Hematopoietic multipotent progenitor cell (in vitro differentiated cells): ENCODE measurements at places on chromosomes 6 and 20.

GRCh38 chr6:114064862-114065261, 93.9 kb upstream of the HDAC2 start:
- DNase-seq = no peak

GRCh38 chr6:158757753-158758090, 61.4 kb downstream of the EZR start:
- no peak for DNase-seq

DNA sequence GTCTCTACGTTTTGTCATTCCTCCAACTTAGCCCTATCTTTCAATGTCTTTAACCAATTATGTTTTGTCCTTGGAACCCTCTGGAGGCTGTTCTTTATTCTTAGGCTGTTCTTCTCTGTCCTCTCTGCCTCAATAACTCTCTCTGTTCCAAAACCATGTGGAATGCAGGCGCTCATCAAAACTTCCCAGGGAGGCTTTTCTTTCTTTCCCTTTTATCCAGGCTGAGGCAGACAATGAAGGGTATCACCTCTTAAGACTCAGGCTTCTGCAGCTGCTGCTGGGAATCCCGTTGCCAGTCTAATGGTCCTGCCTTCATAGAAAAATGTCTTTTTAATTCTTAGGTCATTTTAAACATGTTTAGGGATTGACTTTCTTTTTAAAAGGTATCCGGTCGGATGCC, 544.7 kb downstream of the CDH26 start:
- no peak for DNase-seq

DNA sequence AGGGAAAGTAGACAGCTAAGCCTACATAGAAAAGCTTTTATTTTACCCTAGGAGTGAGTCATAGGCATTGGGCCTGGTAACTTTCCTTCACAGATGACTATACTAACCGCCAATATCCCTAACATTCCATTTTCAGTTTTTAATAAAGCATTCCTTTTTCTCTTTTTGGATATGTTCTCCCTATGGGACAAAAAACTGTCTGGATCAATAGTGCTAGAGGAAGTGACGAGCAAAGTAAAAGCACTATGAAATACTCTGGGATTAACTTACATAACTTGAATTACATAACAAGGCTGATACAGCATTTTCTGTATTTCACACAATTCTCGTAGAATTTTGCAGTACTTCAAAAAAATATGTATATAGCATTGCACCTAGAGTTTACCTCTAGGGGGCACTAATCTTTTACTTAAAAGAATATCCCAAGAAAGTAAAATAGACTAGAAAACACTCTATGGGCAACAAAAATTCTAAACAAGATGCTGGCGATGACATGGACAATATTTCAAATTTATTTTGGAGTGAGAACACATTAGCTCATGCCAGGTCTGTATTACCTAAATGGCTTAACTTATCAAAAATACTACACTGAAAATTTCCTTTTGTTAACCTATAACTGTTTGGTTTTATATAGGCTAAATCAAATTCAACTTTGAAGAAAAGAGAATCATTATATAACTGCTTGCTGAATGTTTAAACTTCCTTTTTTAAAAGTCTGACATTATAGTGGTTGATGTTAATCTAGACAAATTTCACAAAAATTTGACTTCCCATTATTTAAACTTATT, 66.3 kb upstream of the DST start:
- no peak for DNase-seq

DNA sequence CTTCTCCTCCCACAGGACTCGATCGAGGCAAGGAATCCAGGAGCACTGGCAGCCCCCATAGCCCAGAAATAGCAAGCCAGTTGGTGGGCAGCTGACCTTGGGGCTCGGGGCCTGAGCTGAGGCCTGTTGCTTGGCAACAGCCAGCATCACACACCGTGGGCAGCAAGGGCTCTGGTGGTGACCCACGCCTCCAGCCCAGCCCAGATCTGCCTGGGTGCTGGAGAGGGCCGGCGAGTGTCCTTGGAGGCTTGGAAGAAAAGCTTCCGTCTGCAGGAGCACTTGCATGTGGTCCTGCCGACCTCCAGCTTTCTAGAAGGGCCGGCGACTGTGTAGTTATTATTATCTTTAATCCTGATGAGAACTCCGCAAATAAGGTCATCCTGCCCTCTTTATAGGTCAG, 67.3 kb downstream of the STK35 start:
- DNase-seq = no peak

GRCh38 chr6:71460933-71461332, 172.3 kb downstream of the OGFRL1 start:
- no peak for DNase-seq

DNA sequence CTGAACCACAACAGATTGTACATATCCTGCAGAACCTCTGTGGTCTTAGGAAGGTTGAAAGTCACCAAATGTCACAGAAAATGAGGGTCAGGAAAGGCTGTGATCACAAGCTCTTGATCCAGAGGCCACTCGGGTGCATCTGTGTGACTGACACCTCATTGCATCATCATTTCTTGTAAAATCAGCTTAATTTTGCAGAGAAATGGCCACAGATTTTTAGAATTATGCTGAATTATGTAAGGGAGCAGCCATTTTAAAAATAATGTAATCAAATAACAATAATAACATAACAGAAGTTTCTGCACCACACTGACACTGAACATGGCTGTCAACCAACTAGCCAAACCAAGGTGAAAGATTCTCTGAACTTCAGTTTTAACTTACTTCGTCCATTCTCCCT, 32.5 kb upstream of the PRND start:
- no peak for DNase-seq

DNA sequence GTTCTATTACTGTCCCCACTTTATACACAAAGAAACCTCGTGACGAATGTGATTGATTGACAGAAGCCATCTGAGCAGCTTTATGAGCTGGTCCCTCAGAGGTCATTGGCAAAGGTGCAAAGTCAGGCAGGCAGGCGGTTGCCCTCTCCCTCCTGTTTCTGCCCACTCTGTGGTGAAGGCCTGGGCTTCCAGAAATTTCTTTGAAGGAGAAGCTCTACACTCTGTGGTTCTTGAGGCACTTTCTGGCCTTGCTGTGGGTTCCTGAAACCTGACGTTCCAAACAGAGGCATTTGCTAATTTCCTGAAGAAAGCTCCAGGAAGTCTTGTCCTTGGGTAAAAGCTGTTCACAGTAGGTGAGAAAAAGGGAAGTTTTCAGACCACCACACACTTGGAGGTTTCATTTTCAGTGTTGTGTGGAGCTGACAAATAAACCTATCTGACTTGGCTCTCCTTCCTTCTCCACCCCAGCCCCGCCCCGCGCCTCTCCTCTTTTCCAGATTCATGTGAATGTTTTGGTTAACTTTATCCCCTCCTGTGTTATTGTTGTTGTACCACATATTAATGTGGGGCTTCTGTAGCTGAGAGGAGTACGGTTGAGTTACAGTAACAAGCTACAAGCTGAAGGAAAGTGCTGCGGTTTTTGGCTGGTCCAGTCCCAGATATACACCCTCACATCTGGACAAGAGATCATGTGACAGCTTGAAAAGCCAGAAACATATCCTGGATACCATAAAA, 274.1 kb downstream of the CLIC5 start:
- DNase-seq = peak; percentile 80

- no peak for DNase-seq
These were observed 249.3 kb downstream of the TBX18 start for GRCh38 chr6:84515067-84515466.

DNA sequence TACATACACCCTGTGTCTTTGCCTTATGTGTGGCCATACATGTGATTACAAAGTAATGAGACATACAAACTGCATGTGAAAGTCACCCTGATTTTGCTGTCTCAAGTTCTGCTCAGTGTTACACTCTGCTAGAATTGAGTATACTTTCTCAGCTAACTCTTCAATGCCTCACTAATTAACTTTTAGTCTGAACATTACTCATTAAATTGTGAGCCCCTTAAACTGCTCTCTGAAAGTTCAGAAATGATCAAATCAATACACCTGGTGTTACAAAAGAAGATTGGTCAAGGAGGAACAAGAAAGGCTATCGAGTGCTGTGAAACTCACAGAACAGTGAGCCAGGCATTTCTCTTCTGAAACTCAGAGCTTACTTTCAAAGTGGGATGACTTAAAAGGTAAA, 71.3 kb downstream of the MKKS start:
- no peak for DNase-seq

DNA sequence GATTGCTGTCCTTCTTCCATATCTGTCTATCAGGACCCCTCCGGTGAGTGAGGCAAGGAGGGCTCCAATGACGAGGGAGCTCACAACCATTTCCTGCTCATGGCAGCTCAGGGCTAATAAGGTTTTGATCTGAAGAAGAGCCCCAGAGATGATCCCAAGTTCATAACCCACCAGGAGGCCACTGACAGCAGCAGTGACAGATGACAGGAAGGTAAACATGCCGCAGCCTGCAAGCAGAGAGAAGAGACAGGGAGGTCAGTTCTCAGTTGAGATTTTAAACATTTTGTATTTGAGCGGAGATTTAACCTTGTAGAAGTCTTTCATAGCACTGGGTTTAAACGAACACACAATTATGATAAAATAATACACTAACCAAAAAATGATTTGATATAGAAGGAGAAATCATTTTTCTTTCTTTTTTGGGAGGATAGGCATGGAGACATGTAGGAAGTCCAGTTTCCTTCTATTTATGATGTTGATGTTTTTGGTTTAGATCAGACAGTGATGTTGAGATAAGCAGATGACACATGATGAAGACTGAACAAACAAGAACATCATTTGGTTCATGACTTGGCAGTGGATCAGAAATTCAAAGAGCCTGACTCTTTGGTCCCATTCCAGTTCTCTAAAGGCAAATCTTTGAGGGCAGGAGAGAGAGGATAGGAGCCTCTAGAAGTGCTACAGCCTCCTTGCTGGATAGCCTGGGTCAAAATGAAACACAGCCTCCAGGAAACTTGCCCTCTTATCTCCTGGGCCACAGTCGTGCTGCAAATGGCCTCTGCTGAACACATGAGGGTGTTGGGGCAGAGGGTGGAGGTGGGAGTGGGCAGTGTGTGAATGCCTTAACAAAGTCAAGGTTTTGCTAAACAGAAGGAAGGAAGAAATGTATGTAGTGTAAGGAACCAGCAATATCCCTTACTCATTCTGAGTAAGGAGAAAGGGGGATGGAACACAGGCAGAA, 22.6 kb downstream of the SLC2A12 start:
- DNase-seq = no peak

DNA sequence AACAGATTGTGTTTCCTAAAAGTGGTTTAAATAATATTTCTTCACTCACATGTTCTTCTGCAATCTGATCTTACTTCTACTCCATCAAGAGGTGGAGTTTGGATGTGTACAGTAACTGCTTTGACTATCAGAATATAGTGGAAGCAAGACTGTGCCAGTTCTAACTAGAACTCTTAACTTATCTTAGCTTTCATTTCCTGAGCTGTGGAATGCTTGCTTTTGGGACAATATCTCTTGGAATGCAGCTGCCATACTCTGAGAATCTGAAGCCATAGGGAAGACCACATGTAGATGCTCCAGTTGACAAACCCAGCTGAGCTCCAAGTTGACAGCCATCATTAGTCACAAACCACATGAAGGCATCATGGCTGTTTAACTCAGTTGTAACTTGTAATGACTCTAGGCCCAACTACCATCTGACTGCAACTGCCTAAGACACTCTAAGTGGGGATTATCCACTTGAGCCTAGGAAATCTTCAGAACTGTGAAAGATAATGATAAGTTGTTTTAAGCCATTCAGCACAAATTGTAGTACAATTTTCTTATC, 40.8 kb upstream of the MAN1A1 start:
- DNase-seq = no peak

GRCh38 chr6:159919011-159919511, 28.3 kb downstream of the MAS1 start:
- DNase-seq = no peak

GRCh38 chr6:113050979-113051378, 703.8 kb downstream of the RFPL4B start:
- DNase-seq = no peak

DNA sequence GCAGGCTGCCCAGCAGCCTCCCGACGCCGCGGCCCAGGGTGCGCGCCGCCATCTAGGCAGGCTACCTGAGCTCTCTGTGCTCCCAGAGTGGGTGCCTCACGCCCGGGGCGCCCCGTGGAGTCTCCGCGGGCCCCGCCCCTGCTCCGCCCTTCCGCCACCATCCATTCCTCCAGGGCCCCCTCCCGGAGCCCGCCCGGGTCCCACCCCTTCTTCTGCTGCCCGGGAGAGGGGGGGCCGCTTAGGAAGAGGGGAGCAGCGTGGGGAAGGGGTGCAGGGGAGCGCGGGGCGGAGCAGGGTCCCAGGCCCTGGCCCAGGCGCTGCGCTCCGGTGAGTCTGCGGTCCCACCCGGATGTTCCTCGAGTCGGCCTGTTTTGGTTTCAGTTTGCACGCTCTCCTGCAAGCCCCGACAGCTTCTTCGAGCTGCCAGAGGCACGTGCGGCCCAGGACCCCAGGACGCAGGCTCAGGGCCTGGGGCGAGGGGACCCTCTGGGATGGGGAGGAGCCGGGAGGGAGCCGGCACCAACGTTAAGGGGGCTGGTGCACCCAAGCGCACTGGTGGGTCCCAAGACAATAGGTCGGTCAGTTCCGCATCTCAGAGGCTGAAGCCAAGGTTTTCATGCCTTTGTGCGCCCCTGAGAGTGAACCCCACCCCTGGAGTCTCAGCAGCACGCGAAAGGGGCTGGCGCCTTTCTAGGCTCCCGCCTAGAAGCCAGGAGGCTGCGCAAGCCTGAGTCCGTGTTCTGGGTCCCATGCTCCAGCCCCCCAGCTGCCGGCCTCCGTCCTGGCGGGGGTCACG, at the start of gene ACSS1:
Gene ACSS1 (minus strand): TSS at position 89 of the 796 bp plus-strand sequence. CDS start 37 bp downstream, at position 52.
- peak; percentile 87 for DNase-seq

DNA sequence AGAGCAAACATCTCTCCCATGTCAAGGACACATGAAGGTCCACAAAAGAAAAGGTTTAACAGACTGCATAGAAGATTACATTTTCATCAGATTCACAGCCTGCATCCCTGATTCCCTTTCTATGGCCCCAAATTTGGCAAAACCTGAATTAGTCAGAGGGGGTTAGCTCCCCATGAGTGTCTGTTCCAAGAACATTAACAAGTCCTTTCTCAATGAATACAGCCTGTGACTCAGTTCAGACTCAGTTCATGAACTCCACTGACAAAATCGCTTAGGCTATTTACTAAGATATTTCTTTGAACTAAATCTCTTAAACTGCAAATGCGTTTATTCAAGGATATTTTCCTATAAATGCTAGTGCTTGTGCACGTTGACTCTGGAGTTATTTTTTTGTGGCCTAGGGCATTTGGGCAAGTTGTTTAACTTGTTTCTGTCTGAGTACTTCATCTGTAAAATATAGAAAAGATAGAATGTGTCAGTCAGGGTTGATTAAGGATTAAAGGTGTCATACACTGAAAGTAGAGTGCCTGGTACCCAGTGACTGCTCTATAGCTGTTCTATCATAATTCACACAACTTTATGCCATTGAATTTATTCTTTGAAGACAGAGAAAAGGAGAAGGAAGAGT, 422.6 kb downstream of the HTR1B start:
- no peak for DNase-seq
